ENCODE measurements at places on chromosomes 16 and 17. TPM values are rescaled to one million over a fixed set of nuclear protein-coding genes. Genes with fewer than 3 reads are reported as not detected.
A peak's percentile ranks its signal among the peaks of the same experiment; 100 is the strongest.

Gene PKMYT1
- total RNA-seq: 2.8 TPM

GRCh38 chr16:86998196-86999001, 318.8 kb downstream of the C16orf95 start:
- no peak for DNase-seq

- no peak for DNase-seq
Measured at GRCh38 chr17:79902146-79902791, 63.0 kb upstream of the CBX4 start.

- peak; percentile 89 for DNase-seq
Measured at GRCh38 chr17:48505788-48506187, 25.0 kb downstream of the HOXB1 start.

DNA sequence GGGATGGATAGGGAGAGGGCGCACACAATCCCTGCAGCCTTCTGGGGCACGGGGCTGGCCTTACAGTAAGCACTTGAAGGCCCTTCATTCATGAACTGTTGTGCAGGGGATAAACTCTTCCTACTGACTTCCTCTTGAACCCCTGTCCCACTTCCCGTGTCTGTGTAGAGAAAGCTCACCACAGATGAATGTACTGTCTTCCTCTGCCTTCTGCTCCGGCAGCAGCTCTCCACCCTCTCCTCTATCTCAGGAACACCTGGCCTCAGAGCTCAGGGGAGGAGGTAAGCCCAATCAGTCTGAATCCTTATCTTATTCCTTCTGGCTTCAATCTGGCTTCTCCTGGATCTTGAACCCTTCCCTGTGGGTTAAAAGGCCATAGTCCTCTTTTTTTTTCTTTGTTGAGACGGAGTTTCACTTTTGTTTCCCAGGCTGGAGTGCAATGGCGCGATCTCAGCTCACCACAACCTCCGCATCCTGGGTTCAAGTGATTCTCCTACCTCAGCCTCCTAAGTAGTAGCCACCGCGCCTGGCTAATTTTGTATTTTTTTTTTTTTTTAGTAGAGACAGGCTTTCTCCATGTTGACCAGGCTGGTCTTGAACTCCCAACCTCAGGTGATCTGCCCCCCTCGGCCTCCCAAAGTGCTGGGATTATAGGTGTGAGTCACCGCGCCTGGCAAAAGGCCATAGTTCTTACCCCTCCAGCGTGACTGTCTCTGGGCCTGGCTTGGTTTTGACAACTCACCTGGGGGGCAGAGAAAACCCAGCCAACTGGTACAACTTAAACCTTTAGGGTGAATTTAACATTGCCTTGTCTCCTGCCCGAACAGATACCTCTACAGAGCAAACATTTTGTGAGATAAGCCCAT, 7.2 kb upstream of the SLC52A1 start:
- DNase-seq: no peak

DNA sequence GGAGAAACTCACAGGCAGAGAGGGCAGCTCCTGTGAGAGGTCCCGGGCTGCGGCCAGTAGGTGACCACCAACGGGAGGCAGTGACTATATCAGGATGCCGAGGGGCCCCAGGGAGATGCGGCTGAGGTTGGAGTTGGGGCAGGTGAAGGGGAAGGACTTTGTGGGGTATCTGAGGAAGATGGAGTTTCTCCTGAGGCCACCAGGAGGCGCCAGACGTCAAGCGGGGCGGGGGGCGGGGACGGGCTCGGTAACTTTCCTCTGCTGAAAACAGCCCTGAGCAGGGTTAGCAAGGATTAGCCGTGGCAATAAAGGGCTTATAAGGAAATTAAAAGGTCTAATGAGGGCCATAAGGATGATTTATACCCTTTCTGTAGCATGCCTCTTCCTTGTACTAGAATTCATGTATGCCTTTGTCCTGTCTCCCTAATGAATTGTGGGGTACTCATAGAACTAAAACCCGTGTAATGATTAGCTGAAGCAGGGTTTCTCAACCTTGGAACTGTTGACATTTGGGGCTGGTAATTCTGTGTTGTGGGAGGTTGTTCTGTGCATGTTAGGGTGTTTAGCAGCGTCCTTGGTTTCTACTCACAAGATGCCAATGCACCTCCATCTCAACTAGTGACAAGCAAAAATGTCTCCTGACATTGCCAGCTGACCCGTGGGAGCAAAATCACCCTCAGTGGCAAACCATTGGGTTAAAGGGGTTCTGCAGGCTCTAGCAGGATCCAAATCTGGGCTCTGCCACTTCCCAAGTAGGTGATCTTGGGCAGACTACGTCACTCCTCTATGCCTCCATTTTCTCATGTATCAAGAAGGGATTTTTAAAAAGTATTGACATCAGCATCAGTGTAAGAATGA, 74.8 kb upstream of the GRIN2A start:
- no peak for DNase-seq

Data from IMR-90 (cell line).